ENCODE measurements at places on chromosomes 7 and 10. TPM values are rescaled to one million over a fixed set of nuclear protein-coding genes. Genes with fewer than 3 reads are reported as not detected.

The GIMAP8 gene
- total RNA-seq = not detected

The RARRES2 gene
- total RNA-seq = not detected

The FAM171A1 gene
- 8.3 TPM for total RNA-seq

The ASCC1 gene
- 59.7 TPM for total RNA-seq

The GPAM gene
- total RNA-seq = 15.8 TPM

The EBLN1 gene
- total RNA-seq = not detected

The DMBT1 gene
- total RNA-seq = 0.02 TPM

The PNLIP gene
- not detected for total RNA-seq

The SP4 gene
- total RNA-seq = 10.1 TPM

The HKDC1 gene
- 7.6 TPM for total RNA-seq

The CH25H gene
- total RNA-seq = not detected

The EPHA1 gene
- total RNA-seq = not detected

The PPP1R3C gene
- 160 TPM for total RNA-seq

The H2BK1 gene
- not detected for total RNA-seq

The MPLKIP gene
- total RNA-seq = 53.0 TPM

The C10orf53 gene
- not detected for total RNA-seq

The LLCFC1 gene
- total RNA-seq = not detected

The RBM20 gene
- total RNA-seq = 2.3 TPM

The UCMA gene
- not detected for total RNA-seq

The FZD8 gene
- total RNA-seq = 16.5 TPM

The ZRANB1 gene
- 27.6 TPM for total RNA-seq

The PRTFDC1 gene
- 20.8 TPM for total RNA-seq

The CUBN gene
- 0.67 TPM for total RNA-seq

The GSTO2 gene
- 86.5 TPM for total RNA-seq

The CYP3A5 gene
- 0.74 TPM for total RNA-seq

The CCNJ gene
- 14.7 TPM for total RNA-seq

The CLRN3 gene
- not detected for total RNA-seq

The UPK3B gene
- total RNA-seq = 0.15 TPM

The EVX1 gene
- total RNA-seq = 0.12 TPM

The NPTX2 gene
- total RNA-seq = 2.0 TPM
